ENCODE measurements at places on chromosomes 4 and X.

- no peak for DNase-seq
These were observed 26.9 kb downstream of the UBA6 start for GRCh38 chr4:67674098-67674497.

DNA sequence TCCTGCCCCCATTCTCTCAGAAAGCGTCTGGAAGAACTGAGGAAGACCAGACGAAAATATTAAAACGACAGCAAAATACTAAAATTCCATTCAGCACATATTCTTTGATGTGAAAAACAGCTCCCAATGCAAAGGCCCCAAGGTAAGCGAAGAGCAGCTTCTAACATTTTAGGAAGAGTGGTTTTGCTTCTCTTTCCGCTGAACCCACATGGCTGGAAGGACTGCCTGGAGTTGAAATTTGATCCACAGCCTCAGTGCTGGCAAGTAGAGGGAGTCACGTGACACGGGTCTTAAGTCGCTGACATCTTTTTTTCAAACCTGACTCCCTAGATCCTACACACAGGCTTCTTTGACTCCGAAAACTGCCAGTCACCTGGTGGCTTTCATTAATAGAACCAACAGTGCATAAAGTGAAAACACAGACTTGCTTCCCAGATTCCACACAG is at the start of gene FAM13A:
Gene FAM13A (minus strand): TSS at position 233 of the 446 bp plus-strand sequence. CDS start 221 bp downstream, at position 12.
- peak; percentile 96 for DNase-seq

GRCh38 chr4:138897811-138898226 is 117.8 kb upstream of the NOCT start:
- peak; percentile 33 for DNase-seq

DNA sequence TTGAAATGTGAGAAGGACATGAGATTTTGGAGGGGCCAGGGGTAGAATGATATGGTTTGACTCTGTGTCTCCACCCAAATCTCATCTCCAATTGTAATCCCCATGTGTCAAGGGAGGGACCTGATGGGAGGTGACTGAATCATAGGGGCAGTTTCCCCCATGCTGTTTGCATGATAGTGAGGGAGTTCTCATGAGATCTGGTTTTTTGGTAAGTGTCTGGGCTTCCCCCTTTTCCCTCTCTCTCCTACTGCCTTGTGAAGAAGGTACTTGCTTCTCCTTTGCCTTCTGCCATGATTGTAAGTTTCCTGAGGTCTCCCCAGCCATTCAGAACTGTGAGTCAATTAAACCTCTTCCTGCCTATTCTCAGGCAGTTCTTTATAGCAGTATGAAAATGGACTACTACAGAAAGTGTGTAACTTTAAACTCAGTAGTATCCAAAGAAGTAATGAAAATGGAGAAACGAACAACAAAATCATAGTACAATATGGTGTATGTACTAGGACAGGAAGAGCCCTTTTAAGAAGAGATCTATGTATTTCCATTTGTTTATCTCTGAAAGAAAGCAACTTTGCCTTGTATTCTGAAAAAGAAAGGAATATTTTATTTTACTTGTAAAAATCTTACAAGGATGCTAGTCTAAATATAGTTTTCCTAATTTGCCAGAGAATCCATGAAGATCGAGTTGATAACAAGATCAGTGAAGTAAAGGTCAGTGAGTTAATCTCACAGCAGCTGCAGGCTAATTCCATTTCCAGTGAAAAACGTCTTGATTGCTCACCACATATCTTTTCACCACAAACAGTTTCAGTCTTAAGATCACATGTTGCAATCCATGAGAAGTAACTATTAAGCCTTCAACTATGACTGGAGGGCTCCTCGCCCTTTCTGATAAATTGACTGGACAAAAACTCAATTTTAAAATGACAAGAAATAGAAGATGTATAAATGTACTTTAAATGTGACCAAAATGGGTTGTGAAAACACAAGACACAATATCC is 20.5 kb downstream of the PKD2 start:
- DNase-seq, result peak; percentile 91

GRCh38 chr4:38751341-38752010 is 31.3 kb downstream of the TLR10 start:
- DNase-seq, result no peak

DNA sequence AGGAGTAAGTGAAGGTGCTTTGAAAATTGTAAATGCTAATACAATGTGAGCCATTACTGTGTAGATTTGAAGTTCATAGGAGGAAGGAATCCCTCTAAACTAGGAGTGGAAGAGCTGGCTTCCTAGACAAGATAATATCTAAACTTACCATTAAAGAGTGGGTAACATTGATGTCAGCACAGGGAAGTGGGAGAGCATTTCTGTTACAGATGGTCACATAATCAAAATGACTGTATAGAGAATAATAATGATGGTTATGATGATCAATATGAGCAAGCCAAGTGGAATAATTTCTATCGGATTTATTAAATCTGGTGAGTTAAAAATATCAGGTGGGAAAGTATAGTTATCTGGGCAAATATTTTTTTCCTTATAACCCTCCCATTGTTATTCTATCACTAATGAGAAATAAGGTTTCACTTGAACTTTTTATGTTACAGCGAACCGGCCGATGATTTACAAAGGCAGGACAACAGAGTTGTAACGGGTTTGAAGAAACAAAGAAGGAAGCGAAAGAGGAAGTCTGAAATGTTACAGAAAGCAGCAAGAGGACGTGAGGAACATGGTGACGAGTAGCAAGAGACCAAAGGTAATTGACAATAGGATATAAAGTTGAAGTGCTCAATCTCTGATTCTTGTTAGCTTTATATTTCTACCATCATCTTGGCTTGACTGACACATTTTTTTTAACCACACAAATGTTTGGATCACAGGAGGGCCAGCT is 43.5 kb downstream of the FMR1NB start:
- DNase-seq, result no peak

GRCh38 chr4:183242291-183242690 is 77.8 kb downstream of the CLDN22 start:
- no peak for DNase-seq

GRCh38 chr4:176380352-176381157 is 60.8 kb downstream of the SPCS3 start:
- peak; percentile 71 for DNase-seq

DNA sequence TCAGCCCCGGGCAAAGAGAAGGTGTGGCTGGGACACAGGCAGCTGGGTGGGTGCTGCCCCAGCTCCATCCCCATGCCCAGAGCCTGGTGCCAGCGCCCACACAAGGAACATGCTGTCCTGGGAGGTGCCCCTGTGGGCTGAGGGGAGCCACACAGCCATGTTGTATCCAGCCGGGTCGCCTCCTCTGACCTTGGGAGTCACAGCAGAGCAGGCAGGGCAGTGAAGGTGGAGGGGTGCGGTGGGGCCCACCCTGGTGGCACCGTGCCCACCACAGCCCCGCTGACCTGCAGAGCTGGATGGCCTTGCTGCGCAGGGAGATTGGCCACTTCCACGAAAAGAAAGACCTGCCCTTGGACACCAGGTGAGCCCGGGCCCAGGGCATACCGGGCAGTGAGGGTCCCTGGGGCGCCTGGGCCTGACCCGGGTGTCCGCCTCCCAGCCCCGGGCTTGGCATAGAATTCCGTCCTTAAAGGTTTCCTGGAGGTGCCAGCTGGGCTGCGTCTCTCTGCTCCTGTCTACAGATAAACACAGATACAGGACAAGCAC is 18.7 kb upstream of the ADD1 start:
- no peak for DNase-seq

DNA sequence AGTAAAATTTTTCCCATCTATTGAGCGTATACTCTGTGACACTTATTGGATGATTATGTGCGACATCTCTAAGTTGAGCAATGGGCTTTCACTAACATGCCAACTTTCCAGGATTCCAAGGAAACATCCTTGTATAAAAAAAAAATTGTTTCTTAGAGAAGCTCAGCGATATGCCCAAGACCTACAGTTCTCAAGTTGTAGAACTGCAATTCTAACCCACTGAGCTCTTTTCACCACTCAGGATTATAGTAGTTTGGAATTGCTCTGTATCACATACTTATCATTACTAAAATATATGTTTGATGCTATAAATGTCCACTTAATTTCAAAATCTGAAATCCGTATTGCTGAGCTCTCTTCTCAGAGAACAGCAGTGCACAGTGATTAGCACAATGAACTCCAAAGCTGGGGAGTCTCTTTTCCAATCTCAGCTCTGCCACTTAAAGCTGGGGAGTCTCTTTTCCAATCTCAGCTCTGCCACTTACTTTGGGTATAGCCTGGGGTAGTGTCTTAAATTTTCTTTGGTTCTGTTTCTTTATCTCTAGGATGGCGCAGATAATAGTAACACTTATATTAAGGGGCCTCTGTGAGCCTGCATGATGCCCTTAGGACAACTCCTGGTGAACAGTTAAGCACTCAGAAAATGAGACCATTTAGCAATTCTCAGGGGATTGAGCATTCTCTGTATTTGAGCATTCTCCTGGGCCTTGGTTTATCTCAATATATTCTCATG is 1722.2 kb upstream of the AGA start:
- DNase-seq, result no peak

GRCh38 chrX:24979081-24979480 is 36.7 kb downstream of the ARX start:
- DNase-seq, result no peak

GRCh38 chr4:6720202-6720699 is 4.3 kb downstream of the BLOC1S4 start:
- DNase-seq, result peak; percentile 83

DNA sequence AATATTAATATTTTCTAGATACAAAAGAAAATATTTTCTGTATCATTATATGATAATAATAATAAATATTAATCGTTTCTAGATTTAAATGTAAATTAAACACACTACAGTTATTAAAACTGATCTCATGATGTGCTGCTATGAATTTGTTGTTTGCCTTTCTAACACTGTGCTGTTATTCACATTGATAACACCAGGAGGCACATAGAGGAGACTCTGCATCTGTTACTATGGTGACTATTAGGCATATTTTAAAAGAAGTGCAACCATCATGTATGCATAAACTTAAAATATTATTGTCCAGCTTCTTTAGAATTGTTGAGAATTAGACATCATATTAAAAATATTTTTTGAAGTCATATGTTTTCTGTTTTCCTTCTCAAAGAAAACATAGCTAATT is 11.8 kb upstream of the PDGFC start:
- no peak for DNase-seq

DNA sequence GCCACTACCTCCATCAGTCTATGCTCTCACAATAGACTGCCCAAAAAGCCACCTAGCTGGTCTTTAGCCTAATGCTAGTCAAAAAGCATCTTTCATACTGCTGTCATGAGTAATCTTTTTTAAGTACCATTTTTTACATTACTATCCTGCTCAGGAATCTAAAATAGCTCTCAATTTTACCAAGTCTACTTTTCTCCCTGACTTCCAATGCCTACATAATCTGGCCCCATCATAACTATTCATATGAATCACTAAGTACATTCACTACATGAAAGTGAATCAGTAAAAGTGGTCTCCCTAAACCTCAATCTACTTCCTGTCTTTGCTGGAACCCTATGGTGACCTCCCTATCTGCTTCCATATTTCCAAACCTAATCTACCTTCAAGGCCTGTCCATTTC is 105.9 kb downstream of the THOC2 start:
- no peak for DNase-seq
